ENCODE measurements at places on chromosomes 5 and 9.

- DNase-seq, result no peak
Measured at GRCh38 chr5:153831973-153832372, 206.7 kb downstream of the FAM114A2 start.

GRCh38 chr9:104088416-104088815, 5.7 kb upstream of the SMC2 start:
- no peak for DNase-seq

GRCh38 chr9:131724683-131725082, 15.2 kb downstream of the RAPGEF1 start:
- no peak for DNase-seq

DNA sequence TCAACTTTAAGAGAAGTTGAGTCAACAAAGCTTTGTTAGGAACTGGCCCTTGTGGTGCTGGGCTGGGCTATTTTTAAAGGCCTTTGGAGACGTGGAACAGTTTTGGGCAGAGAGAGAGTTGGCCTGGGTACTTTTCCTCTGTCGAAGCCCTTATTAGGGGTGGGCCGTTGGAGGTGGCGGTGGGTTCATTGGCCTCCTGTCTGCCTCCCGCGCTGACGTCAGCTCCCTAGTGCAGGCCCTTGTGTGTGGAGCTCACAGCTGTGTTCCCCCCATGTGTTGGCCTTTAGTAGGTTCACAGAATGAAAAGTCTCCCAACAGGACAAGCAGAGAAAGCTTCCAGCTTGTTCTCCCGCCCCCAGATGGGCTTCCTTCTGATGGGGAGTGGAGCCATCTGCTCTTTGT, 2.7 kb downstream of the NCS1 start:
- no peak for DNase-seq

GRCh38 chr9:32401488-32401887, 17.0 kb downstream of the ACO1 start:
- no peak for DNase-seq

DNA sequence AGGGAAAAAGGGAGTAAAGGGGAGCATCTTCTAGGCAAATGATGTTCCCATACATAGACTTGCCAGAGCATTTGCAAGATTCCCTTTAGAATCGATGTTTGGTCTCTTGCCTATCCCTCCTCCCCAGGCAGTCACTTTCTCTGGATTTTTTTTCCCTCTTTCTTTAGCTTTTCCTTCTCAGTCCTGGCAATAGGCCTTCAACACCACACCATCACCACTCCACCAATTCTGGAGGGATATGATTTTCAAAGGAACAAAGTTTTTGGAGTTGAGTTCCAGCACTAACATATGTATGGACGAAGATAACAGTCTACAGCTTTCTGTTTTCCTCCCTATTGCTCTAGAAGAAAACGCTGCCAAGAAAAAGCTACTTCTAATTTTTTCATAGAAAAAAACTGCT, 377.4 kb downstream of the PDE4D start:
- no peak for DNase-seq

- no peak for DNase-seq
Measured at GRCh38 chr5:94025788-94026473, 284.5 kb upstream of the POU5F2 start.

DNA sequence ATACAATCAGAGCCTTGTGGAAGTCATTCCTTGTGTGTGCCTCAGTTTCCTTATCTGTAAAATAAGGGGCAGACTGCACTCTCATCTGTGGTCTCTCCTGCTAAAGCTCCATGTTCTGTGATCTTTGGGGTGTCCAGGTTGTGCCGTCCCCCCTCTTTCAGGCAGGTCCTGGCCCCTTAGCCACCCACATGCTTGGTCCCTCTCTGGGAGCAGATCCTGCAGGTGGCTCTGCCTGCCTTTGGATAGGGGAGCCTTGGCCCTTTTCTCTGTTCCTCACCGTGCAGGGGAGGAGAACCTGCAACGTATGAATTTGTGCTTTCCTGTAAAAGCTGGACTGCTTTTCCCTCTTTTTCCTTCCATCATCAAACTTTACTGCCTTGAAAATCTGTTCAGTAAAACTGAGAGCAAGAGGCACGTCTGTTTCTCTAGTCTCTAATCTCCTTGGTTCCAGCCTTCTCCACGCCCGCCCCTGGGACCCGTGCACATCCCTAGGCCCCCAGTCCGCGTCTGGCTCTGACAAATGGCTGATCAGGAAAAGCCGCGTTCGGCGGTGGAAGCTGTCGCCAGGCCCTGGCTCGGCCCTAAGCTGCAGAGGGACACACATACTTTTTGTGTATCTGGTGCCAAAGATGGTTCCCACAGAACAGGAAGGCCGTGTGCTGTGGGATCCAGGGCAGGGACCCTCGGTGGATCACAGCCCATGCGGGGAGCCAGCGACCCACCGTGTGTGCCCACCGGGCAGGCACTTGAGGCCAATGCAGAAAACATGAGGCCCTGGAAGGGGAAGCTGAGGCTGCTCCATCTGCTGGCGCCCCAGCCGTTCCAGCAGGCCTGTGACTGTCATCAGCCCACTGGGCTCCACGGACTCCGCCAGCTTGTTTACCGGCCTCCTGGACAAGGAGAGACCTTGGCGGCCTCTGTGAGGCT, 43.4 kb upstream of the COL5A1 start:
- DNase-seq, result no peak

- no peak for DNase-seq
Measured at GRCh38 chr9:85377731-85378289, 363.9 kb downstream of the AGTPBP1 start.

DNA sequence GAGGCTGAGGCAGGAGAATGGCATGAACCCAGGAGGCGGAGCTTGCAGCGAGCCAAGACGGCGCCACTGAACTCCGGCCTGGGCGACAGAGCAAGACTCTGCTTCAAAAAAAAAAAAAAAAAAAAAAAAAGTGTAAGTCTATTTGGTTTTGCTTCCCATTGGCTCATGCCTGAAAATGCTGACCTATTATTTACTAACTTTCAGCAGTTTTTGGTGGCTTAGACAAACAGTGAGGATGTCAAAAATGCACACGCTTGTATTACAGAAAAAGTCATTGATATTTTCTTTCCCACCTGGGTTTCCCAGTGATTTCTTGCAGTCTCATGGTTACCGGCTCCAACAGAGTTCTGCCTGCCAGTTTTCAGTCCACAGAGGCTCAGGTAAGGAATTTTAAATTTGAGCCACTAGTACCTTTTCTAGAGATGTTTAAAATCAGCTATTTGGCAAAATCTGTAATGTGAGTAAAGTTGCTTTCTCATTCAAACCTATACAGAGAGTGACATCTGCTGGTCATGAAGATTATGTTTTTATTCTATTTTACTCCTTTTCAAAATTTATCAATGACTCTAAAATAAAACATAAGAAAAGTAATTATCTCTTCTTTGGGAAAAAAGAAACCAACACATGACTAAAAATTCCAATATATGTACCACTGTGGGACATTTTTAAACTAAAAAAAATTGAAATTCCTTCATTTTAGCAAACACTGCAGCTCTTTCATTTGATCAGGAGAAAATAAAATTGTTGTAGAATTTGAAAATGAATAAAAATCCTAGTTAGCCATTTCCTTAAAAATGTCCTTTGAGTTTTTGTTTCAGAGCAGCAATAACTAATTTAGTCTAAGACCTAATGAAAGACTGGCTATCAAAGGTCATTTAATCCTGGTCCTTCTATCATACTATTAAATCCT, 8.8 kb downstream of the FAM200C start:
- DNase-seq, result no peak

GRCh38 chr5:64229163-64229774, 63.6 kb downstream of the RNF180 start:
- no peak for DNase-seq

- no peak for DNase-seq
Measured at GRCh38 chr5:102815084-102815483, 60.0 kb downstream of the PAM start.

DNA sequence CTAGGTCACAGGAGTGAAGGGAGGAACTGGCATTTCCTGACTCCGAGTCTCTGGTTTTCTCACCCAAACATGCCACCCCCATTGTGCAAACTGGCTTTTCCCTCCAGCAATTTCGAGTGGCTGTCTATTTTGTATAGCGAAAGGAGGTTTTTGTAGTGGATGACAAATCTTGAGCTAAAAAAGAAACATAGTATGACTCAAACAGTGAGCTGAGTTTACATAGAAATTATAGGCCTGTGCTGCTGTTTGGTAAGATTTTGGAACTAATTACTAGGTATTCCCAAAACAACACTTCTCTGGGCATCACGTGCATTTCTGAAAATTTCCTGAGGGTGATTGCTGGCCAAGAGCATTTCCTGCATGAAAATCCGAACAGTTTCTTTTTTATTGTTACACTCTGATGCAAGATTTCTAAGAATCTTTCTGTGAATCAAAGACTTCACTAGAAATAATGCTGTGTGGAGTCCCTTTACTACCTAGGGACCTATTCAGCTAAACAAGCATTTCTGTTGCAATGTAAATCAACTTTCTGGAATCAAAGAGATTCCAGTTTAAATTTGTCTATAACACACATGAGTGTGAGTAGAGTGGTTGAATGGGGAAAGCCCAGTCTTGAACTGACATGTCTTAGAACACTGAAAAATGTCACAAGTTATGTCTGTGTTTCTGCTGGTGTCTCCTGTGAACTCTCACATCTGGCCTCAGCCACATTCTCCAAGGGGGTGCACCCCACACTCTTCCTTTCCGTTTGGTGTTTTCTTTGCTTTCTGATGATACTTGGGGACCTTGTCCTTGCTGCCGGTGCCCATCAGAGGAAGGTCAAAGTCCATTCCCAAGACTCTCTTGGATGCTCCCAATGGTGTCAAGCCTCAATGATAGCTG, 33.3 kb upstream of the DAPK1 start:
- no peak for DNase-seq

- DNase-seq, result no peak
Measured at GRCh38 chr5:9524941-9525340, 20.9 kb downstream of the SEMA5A start.

DNA sequence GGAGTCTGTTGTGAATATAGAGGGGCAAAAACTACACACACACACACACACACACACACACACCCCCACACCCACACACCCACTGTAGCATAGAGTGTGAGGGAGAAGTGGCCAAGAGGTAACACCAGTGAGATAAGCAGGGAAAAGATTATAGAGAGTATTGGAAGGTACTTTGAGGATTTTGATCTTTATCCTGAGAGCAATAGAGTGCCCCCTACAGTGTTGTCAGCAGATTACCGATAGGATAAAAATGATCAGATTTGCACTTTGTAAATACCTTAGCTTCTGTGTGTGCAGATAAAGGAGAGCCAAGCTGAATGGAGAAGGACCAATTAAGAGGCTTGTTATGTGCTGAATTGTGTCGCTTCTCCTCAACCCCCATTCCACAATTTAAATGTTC, 32.3 kb downstream of the ERCC6L2 start:
- no peak for DNase-seq
